ENCODE measurements at places on chromosomes 4 and X.

GRCh38 chr4:72467633-72468032 is 101.4 kb downstream of the ADAMTS3 start:
- DNase-seq = no peak

DNA sequence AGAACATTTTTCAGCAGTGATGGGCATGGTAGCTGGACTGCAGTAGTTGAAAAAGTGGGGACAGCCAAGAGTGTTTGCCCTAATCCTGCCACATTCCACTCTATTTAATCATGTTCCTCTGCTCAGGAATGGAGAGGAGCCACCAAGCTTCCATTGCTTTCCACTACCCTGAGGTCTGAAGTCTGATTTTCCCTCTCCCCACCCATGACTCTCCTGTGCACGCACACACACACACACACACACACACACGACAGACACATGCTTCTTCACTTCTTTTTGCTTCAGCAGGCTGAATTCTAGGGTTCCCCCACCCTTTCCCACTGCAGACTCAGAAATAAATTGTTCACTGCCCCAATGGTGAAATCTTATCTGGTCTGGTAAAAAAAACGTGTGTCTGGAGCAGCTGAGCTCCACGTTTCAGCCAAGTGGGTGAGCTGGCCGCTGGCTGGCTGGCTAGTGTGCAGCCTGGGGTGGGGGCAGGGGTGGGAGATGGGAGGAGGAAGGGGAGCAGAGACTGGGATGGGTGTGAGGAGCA is 142.7 kb upstream of the NALF2 start:
- DNase-seq = no peak

DNA sequence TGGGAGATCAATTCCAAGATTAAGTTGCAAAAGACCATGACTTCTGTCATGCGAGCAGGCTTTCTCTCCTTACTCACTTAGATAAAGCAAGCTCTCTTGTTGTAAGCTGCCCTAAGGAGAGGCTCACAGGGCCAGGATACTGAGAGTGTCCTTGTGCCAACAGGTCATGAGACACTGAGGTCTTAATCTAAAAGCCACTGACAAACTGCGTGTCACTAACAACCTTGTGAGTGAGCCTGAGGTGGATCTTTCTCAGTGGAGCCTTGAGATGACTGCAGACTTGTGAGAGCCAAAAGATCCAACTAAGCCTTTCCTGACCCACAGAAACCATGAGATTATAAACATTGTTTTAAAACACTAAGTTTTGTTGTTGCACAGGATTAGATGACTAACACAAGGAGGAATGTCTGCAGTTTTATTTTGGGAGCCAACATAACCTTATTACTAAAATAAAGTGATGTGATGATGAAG is 170.5 kb downstream of the SLC39A8 start:
- DNase-seq = no peak

DNA sequence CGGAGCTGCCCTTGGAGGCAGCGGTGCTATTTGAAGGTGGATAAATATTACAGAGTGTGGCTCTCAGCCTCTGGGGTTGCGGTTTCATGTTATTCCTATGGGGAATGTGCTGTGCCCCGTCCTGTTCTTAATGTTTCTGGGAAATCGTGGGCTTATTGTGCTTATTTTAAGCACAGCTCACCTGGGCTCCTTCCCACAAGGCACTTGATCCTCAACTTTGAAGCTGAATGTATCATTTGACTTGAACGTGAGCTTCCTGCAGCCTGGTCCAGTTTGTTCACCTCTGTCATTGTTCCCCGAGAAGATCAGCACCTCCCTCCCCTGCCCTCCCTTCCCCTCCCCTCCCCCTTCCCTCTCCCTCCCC is 3.9 kb downstream of the SORCS2 start:
- DNase-seq = no peak

Data from activated CD8-positive, alpha-beta memory T cell treated with anti-CD3 and anti-CD28 coated beads for 4 hours (primary cell).